ENCODE measurements at places on chromosomes 16 and 17. TPM values are rescaled to one million over a fixed set of nuclear protein-coding genes. Genes with fewer than 3 reads are reported as not detected.

TP53TG3C gene
- total RNA-seq, result not detected

ADGRG3 gene
- total RNA-seq, result 1.8 TPM

GRCh38 chr16:78677181-78677731, 577.8 kb downstream of the WWOX start:
- DNase-seq, result no peak

GRCh38 chr16:525520-526180, 1.9 kb upstream of the CAPN15 start:
- DNase-seq, result no peak

DNA sequence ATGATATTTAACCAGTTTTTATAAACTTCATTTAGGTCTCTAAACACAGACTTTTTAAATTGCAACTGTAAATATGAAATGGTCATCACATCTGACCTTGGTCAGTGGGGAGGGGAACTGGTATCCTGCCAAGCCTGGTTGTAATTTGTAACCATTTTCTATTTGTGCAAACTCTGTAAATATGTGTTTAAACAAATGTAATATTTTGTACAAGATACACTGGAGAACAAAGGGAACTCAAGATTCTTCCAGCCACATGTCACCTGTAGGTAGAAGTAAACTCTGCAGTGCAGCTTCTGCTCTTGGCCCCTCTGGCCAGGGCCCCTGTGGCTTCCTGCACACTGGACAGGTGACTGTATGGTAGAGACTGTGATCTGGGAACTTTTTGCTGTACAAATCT, 35.8 kb downstream of the AKAP1 start:
- DNase-seq, result no peak

DNA sequence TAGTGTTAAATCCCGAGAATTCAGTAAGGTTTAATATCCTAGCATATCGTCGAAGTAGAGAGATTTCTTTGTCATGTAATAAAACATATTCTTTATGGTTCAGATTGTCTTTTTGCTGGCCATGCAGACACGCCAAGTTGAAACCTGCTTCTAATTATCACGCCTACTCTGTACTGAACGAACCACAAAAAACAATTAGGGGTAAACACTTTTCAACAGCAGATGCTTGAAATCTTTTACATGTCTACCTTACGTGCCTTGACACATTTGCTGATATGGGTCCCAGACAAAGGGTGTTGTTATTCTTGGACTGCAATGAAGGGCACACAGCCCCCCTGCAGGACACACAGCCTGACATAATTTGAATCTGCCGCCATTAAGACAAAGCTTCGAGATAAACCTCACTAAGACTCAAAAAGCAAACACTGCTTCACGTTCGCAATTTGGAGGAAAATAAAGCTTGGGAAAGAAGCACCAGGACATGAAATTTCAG, 13.3 kb downstream of the WIPI1 start:
- no peak for DNase-seq

GRCh38 chr16:61798741-61799140, 237.5 kb downstream of the CDH8 start:
- DNase-seq, result no peak

DNA sequence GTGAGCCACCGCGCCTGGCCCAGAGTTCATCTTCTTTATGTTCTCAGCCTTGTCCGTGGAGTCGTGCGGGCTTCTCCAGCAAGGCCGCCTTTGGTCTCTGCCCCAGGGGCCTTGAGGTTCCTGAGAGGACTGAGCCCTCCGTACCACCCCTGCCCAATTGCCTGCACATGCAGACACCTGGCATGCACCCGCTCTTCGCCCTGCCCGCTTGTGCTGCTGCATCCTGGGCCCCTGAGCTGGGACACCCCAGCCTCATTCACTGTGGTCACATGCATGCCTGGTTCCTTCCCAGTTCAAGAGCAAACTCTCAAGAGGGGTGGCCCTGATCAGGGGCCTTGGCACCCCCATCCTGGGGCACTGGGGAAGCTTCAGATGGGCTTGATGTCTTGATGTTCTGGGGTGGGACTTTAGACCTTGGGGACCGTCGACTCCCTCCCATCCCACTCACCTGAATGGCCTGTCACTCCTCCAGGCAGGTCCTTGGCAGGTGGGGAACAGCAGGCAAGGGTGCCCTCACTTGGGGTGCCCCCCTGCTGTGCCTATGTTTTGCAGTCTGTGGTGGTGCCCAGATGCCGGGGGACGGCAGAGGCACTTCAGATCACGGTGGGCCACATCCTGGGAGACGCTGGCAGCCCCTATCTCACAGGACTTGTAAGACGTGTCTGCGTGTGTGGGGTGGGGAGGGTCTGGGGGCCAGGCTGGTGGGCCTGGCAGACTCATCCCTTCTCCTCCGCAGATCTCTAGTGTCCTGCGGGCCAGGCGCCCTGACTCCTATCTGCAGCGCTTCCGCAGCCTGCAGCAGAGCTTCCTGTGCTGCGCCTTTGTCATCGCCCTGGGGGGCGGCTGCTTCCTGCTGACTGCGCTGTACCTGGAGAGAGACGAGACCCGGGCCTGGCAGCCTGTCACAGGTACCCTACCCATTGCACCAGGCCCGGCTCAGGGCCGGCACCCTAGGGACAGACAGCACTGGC, 12.7 kb upstream of the SPNS2 start:
- DNase-seq, result peak; percentile 33

TBX2 gene
- total RNA-seq, result 8.2 TPM

TBX4 gene
- not detected for total RNA-seq

- DNase-seq, result no peak
Measured at GRCh38 chr16:53518550-53519416, 15.8 kb upstream of the AKTIP start.

CLDN9 gene
- total RNA-seq, result 0.47 TPM

- DNase-seq, result no peak
Measured at GRCh38 chr17:80762076-80762475, 217.4 kb downstream of the RPTOR start.

DNA sequence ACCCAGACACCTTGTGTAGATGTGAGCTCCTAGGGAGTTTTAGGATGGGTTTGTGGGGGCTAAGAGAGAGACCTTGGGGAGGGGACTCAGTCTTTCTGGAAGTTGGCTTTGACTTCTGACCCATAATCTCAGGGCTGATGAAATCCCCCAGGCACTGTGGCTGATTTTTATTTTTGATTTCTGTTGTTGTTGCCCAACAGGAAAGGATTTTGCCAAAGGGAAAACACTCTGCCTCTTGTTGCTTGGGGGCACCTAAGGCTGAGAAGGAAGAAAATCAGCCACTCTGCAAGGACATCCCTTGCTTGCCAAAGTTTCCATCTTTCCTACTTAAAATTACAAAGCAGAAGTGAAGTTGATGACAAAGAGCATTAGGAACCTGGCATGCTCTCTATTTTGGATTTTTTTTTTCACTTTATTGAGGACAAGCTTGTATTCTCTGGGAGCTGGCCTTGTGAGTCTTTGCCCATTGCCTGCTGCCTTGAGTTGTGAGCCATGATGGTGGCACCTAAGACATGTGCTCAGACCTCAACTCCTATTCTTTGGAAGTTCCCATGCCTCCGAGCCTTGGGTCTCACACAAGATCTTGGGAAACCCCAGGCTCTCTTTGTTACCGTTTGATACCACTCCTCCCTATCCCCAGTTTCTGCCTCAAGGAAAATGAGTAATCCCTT, 3.2 kb upstream of the C1QTNF1 start:
- no peak for DNase-seq

- DNase-seq, result no peak
Measured at GRCh38 chr16:747978-748746, 7.4 kb upstream of the CIAO3 start.

DNA sequence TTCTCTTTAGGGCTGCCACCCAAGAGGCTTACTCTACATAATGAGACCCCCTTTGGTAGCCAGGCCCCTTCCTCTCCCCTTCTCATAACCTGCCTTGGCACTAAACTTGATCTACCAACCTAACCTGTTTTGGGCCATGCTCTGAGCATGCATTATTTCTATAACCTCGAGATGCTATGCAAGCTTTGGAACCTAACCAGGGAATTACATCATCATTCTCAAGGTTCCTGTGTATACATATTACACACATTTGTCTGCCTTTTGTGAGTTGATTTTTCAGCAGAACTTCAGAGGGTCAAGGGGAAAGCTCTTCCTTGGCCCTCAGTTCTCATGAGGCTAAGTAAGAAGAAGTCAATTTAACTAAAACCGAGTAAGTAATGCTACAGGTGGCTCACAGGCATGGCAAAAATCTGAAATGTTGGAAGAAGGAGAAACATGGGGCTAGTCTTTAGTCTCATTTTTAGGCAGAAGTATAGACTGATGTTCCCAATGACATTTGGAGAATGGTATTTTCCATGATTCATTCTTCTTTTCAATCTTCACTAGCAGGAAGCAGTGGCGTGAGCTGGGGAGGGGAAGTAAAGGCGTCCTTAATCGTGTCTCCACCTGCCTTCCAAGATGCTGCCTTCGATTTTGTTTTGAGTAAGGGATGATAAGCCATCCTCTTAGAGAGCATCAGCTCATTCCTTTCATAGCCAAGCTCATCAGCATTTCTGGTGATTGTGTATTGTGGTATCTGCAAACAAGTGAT, 308.4 kb downstream of the ABCC12 start:
- DNase-seq, result no peak

DNA sequence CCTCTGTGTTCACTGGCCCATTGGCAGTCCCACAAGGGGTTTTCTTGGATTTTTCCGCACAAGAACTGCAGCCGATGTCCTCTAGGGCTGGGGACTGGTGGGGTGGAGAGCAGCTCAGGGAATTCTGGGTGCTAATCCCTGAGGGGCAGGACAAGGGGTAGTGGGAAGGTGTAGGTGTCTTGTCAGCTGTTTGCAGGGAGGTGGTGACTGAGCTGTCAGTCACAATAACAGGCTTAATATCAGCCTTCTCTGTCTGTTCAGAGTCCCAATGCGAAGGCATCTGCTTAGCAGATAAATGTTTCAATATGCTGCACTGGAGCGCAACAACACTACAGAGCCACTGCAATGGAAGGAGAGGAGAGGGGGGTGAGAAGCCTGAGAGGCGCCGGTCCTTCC, 10.1 kb upstream of the DHRS13 start:
- DNase-seq, result no peak

GRCh38 chr16:21275529-21275928, 2.6 kb downstream of the CRYM start:
- DNase-seq, result no peak

COG1 gene
- total RNA-seq, result 57.9 TPM

DNA sequence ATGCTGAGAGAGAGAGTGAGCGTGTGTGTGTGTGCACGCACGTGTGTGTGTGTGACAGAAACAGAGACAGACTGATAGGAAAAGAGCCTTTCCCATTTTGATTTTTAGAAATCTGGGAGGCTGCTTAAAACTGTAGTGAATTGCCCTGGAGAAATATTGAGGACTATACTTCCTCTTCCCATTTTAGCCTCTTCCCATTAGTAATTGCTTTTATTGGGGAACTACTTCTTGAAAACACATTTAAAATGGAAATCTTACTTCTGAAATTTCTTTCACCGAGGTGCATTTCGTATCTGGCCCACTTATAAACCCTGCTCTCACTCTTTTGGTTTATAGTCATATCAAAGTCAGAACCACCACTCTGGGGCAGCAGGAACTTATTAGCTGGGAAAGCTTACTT, 47.1 kb downstream of the NUP93 start:
- DNase-seq, result no peak

ADORA2B gene
- total RNA-seq, result 32.9 TPM

SLC12A3 gene
- not detected for total RNA-seq

- DNase-seq, result no peak
Measured at GRCh38 chr17:56812901-56813388, 20.8 kb downstream of the C17orf67 start.

- no peak for DNase-seq
Measured at GRCh38 chr17:64155129-64155528, 25.2 kb upstream of the ERN1 start.

DNA sequence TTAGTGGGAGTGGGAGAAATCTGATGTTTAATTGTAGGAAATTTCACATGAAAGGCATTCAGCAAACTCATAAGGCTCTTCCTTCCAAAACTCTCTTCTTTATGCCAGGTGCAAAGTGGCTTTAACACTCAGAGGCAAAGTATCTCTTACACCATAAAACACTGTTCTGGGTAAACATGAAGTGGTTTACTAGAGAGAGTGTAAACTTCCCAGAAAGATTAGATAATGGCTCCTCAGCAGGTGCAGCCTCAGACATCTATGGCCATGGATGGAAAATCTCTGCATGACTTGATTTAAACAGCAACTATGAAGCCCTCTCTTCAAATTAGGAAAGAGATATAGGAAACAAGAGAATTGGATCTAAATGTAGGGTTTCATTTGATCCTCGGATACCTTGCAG, 583.1 kb upstream of the SALL1 start:
- no peak for DNase-seq

CD79B gene
- total RNA-seq, result 0.70 TPM

TTYH2 gene
- total RNA-seq, result 3.1 TPM

DNA sequence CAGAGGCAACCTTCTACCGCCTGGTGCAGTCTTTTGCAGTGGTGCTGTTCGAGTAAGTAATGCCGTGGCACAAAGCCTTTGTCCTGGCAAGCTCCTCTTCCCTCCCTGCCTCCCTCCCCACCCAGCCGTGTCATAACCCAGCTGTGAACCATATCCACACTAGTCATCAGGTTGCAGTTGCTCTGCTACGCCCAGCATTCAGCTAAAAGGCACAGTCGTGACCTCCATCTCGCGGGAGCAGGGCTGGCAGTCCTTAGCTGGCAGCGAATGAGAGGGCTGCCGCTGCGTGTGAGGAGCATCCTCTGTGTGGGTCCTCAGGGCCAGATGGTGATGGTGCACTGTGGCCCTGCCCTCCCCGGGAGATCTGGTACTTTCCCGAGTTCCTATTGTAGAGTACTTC, 39.3 kb downstream of the CIBAR2 start:
- no peak for DNase-seq

DNA sequence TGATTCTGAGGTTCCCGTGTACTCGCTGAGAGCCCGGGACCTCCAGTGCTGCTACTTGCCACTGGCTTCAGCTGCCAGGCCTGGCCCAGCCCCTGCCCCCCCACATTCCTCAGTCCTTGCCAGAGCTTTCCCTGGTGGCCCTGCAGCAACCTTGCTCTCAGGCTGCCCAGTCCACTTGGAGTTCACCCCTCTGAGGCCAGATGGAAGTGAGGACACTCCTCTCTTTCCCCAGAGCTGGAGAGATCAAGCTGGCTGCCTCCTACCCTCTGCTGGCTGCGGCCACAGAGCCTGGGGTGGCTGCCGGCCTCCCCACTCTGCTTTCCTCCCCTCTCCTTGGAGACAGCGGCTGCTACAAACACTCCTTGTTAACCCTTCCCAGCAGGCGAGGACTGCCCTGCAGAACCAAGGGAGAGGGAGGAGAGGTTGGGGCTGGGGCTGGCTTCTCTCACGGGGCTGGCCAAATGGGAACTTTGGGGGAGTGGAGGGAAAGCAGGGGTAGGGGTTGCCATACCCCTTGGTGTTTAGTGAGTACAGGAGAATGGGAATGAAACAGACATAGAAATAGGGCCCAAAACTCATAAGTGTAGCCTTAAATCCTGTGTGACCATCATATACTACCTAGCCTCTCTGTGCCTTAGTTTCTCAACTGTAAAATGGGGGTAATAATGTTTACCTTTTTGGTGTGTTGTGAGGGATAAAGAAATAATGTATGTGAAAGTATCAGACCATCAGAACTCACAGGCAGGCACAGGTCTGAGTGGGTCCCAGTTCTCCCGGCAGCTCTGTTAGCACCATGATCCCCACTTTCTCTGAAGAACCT, at the start of gene GAS2L2:
Gene GAS2L2, minus strand, starts transcription at position 295 of the 820 bp plus-strand sequence. CDS start 389 bp downstream, outside the sequence.
- no peak for DNase-seq

LITAFD gene
- not detected for total RNA-seq

All from mucosa of descending colon (tissue), 3 donors.